ENCODE measurements at places on chromosomes 3 and 15.

GRCh38 chr3:146640361-146640760, 35.2 kb upstream of the PLSCR5 start:
- DNase-seq: no peak

DNA sequence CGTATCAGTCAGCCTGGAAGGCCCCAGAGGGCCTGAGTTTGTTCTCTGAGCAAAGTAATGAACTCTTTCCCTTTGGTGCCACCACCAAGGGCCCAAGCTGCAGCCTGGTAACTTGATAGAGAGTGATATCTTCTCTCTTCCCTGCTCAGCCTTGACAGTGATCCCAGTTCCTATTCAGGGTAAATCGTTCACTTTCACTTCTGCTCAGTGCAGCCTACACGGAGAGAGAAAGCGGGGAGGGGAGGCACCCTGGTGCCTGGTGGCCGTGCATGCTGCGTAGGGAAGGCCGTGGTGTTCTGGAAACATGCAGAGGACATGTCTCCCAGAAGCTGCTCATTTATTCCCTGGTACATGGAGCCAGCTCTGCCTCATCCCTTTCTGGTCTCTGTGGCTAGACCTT, 54.9 kb downstream of the KIF9 start:
- no peak for DNase-seq

GRCh38 chr3:138942861-138943623, 3.9 kb downstream of the FOXL2 start:
- DNase-seq: no peak

DNA sequence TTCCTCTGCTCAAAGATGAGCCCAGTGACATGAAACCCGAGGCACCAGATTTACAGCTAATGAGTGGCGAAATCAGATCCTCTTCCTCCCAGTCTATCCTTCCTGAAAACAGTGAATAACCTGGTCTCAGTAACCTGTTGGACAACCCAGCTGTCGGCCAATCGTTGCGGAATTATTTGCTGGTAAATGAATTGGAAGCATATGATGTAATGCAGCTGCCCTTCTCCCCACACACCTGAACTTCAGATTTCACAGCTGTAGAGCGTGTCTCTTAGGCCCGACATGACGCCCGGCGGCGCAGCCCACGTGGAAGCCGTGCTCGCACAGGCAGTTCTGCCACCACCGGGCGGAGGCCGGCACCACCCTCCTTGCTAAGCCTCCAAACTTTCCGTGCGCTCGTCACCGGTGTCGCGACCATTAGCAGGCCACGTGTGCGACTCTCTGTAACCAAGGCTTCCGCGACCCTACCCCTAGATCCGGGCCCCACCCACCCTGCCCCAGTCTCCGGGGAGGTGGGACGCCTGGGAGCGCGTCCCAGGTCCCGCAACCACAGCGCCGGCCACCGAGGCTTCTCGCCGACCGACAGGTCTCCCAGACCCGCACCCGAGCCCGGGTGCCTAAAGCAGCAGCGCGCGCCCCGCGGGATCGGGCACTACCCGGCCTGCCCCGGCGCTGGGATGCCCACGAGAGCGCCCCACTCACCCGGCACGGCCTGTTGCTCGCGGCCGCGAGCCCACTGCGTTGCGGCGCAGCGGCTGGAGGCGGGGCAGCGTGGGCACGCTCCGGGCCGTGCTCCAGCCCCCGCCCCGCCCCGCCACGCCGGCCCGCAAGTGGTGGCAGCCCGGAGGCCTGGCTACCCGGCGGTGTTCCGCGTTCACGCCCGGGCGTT, at the start of gene RIOX2:
TSS of gene RIOX2 (minus strand) at position 753 of the 889 bp plus-strand sequence. CDS start 4,838 bp downstream, outside the sequence.
- peak; percentile 19 for DNase-seq

GRCh38 chr3:33717866-33718594, at the start of gene CLASP2:
CLASP2 (minus strand) TSS chr3:33718254; CDS start chr3:33718002, 252 bp downstream.
- DNase-seq: peak; percentile 65

DNA sequence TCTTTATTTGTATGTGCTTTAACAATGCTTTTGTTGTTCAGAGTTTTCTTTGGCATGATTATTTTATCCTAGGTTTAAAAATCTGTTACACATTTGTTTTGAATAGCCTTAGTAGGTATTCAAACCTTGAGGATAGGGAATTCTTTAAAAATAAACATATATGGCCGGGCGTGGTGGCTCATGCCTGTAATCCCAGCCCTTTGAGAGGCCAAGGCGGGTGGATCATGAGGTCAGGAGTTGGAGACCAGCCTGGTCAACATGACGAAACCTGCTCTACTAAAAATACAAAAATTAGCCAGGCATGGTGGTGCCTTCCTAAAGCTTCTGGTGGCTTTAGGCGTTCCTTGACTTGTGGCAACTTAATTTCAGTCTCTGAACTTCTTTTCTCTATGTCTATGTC, 743.3 kb upstream of the EPHA6 start:
- no peak for DNase-seq

- DNase-seq: no peak
Measured at GRCh38 chr3:157078811-157079185, 81.1 kb downstream of the CCNL1 start.

DNA sequence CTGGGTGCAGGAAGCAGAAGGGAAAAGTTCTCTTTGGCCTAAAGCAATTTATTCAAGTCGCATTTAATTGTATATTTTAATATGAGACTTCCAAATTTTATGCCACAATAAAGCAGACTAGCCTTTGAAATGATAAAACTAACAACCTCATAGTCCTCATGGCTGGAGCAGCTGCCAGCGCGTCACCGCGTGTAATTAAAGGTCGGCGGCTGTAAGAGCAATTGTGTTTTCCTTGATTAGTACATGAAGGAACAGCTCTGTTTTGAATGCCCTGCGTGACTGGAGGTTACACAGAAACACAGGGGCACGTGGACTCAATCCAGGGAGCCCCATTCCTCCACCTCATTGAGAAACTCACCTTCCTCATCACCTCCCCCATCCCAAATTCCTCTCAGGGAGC, 10.1 kb upstream of the LRRC15 start:
- DNase-seq: no peak

GRCh38 chr15:65767895-65768294, 24.2 kb downstream of the DENND4A start:
- DNase-seq: no peak

GRCh38 chr3:49805897-49806701, 3.0 kb downstream of the INKA1 start:
- DNase-seq: no peak

DNA sequence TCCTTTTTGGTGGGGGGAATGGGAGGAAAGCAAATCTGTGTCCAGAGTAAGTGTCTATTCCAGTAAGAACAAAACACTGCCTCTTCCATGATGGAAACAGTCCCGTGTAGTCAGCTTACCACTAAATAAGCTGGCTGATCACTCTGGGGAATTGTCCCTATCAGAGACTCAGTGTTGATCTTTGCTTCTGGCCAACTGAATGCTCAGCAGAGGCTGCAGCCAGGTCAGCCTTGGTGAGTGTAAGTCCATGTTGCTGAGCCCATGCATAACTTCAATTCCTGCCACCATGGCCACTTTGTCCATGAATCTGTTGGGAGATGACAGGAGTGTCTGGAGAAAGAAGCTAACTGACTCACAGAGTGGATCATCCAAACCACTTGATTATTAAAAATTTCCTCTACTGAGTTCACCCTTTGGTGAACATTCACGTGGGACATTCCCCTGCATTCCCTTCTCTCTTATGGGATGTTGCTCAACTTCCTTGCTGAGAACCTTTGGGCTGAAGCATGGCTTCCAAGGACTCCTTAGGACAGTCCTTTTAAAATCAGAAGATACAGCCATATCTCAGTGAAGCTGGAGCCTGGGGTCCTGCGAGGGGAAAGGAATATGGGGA, 33.9 kb upstream of the XCR1 start:
- DNase-seq: no peak

DNA sequence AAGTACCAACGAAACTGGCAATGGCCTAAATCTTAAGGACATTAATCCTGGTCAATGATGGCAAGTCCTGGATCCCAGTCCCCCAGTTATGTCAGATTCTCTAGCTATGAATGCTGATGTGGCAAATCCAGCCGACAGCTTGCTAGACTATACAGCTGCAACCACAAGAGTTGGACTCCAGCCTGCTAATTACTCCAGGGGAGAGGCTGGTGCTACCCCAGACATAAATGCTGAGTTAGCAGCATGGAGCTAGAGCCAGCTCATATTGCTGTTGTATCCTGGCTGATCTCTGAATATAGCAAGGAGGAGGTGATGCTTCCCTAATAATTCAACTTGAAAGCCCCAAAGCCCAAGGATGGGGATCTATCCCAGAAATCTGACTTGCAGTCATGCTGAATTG, 207.1 kb downstream of the LRRN1 start:
- DNase-seq: no peak

- DNase-seq: no peak
Measured at GRCh38 chr15:24675332-24676144, at the start of gene NPAP1. NPAP1 (plus strand) TSS chr15:24675775; CDS start chr15:24675868, 93 bp downstream.

DNA sequence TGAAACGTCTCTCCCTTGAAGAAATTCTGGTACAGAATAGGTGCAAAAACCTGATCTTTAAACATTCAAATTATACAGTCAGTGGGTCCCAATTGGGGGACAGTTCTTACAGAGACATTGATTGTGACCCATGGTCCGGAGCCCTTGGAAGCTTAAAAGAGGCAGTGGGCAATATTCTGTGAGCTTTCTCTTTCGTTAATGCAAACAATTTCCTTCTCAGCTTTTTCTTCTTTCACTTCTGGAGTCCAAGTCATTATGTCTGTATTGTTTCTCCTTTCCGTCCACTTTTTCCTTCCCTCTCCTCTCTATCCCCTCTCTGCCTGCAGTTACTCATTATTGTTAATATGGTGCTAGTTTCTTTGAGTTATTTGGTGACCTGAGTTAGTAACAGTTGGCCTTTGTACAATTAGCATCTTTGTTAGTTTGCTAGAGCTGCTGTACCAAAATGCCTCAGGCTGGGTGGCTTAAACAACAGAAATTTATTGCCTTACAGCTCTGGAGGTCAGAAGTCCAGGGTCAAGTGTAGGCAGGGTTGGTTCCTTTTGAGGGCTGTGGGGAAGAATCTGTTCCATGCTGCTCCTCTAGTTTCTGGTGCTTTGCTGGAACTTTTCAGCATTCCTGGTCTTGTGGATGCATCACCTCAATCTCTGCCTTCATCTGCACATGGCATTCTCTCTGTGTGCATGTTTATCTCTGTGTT, 102.6 kb downstream of the GMPS start:
- DNase-seq: no peak

GRCh38 chr3:42194943-42195510, 71.0 kb downstream of the CCK start:
- DNase-seq: no peak

- no peak for DNase-seq
Measured at GRCh38 chr3:114584734-114585371, 291.0 kb downstream of the TIGIT start.

GRCh38 chr3:44060164-44060563, 181.5 kb upstream of the TOPAZ1 start:
- DNase-seq: no peak

DNA sequence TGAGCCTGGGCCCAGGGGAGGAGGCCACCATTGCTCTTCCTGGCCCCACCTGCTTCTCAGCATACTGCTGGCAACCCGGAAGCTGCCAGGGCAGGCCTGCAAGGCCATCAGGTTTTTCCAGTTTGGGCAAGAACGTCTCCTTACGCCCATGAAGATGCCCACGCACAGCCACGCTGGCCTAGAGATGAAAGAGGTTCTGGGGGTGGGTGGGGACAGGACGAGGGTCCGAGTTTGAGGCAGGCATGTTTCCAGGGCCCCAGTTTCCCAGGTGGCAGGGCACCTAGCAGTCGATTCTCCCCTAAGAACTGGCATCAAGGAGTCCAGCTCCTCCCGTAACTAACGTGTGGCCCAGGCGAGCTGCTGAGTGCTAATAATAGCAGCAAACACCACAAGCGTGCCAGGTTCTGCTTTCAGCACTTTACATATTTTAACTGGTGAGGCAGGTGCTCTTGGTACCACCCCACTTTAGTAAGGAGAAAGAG, 45.8 kb downstream of the ZNF710 start:
- DNase-seq: peak; percentile 84

DNA sequence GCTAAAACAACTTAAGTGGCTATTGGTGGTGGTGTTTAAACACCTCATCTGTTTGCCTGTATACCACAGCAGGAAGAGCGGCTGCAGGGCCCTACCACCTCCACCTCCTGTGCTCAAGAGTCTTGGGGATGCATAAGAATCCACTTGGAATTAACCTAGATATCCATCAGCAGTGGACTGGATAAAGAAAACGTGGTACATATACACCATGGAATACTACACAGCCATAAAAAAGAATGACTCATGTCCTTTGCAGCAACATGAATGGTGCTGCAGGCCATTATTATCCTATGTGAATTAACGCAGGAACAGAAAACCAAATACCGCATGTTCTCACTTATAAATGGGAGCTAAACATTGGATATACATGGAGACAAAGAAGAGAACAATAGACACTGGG, 76.8 kb downstream of the SETMAR start:
- no peak for DNase-seq

DNA sequence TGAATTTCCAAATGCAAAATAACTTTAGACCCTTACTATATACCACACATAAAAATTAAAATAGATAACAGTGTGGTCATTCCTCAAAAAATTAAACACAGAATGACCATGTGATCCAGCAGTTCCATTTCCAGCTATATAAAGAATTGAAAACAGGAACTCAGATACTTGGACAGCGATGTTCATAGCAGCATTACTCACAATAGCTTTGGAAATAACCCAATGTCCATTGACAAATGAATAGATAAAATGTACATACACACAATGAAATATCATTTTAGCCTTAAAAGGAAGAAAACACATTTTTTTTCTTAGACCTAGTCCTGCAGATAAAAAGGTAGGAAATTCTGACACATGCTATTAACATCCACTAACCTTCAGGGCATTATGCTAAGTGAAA, 26.7 kb downstream of the RAD51 start:
- no peak for DNase-seq

GRCh38 chr15:57406062-57406772, 29.9 kb downstream of the CGNL1 start:
- no peak for DNase-seq

GRCh38 chr3:120649830-120650233, 32.2 kb downstream of the HGD start:
- DNase-seq: no peak

DNA sequence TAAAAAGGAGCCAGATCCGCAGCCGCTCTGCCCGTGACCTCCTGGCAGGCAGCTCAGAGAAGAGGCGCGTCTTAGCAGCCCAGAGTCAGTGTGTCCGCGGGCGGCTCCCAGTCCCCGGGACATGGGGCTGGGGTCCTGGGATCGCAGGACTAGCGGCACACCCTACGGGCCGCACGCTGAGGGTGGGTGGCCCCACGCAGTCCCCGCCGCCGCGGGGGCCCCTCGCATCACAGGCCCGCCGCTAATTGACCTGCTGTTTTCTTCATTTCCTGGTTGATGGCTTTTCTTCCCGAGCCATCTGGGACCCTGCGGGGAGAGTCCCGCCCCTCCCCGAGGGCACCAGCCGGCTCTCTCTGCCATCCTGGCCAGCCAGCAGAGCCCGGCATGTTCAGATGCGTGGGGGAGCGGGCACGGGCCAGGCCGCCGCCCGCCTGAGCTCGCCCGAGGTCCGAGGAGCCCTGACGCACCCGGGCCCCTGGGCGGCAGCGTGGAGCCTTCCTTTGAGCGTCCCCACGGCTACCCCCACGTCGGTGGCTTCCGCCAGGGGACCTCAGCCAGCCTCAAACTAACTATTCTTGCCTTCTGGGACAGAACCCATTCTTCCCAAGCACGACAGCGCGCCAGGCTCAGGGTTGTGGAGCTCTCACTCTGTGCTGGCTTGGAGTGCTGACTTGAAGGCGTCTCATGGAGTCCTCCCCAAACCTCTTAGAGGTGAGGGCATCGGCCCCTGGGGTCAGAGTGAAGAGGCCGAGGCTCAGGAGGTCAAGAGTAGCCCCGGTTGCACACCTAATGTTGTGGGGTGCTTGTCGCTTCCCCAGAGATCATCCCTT, 34.6 kb upstream of the CACNA2D3 start:
- DNase-seq: no peak

- DNase-seq: no peak
Measured at GRCh38 chr3:115470254-115470653, 153.1 kb upstream of the GAP43 start.

All from NCI-H526 treated with DMSO at 0.1 percent for 48 hours (cell line).